ENCODE measurements at places on chromosomes 2 and 18. TPM values are rescaled to one million over a fixed set of nuclear protein-coding genes. Genes with fewer than 3 reads are reported as not detected.

Gene ADAM23
- total RNA-seq = 0.10 TPM

- no peak for DNase-seq
Observed at GRCh38 chr2:151971301-151972051, 127.4 kb downstream of the CACNB4 start.

GRCh38 chr2:46554397-46554796, 75.0 kb downstream of the TMEM247 start:
- no peak for DNase-seq

GRCh38 chr18:75008186-75008585, 200.8 kb downstream of the PTGR3 start:
- DNase-seq = no peak

DNA sequence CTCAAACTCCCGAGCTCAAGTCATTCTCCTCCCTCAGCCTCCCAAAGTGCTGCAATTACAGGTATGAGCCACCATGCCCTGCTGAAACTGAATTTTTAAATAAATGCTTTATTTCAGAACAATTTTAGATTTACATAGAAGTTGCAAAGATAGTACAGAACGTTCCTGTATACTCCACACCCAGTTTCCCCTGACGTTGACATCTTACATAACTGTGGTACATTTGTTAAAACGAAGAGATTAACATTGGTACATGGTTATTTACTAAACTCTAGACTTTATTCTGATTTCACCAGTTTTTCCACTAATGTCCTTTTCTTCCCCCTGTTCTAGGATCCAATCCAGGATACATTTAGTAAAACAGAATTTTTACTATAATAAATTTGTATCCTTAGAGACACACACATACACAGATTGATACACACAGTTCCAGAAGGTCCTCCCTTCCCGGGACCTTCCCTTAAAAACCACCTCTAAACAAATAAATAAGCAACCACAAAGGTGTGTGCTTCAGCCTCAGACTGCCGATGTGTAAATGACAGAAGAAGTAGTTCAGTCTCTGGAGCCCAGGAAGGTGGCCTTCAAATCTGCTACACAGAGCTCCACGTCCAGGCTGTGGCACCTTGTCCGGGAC, 6.9 kb downstream of the NEU2 start:
- DNase-seq = no peak

GRCh38 chr2:84865181-84865783, 15.6 kb downstream of the TRABD2A start:
- no peak for DNase-seq
